PC-9 (cell line): ENCODE measurements at places on chromosomes 7 and 10. TPM values are rescaled to one million over a fixed set of nuclear protein-coding genes. Genes with fewer than 3 reads are reported as not detected.

The EIF5AL1 gene
- total RNA-seq = 0.48 and 0.55 TPM in 2 replicates

The PPP1R9A gene
- 11.5 and 11.9 TPM in 2 replicates for total RNA-seq

The PTCD1 gene
- total RNA-seq = 8.0 and 8.8 TPM in 2 replicates

The CUBN gene
- total RNA-seq = 0.07 and 0.28 TPM in 2 replicates

The BEND7 gene
- total RNA-seq = 1.7 and 3.2 TPM in 2 replicates

The LRRD1 gene
- total RNA-seq = not detected in 2 replicates

The HSPA14 gene
- 13.9 and 23.1 TPM in 2 replicates for total RNA-seq

The WNT8B gene
- total RNA-seq = not detected in 2 replicates

The ARHGAP22 gene
- 3.2 and 4.0 TPM in 2 replicates for total RNA-seq

The ITPRID1 gene
- not detected in 2 replicates for total RNA-seq

The SNX10 gene
- total RNA-seq = 9.1 and 9.8 TPM in 2 replicates

The COL13A1 gene
- total RNA-seq = 0.73 and 1.6 TPM in 2 replicates

The ZNF485 gene
- total RNA-seq = 2.1 and 3.7 TPM in 2 replicates

The GRB10 gene
- total RNA-seq = 47.9 and 55.8 TPM in 2 replicates
